ENCODE measurements at places on chromosomes 13 and 19.

- DNase-seq, result no peak
These were observed 49.1 kb upstream of the MEDAG start for GRCh38 chr13:30857018-30857417.

GRCh38 chr13:99380921-99381645 is 73.9 kb upstream of the GPR183 start:
- no peak for DNase-seq

DNA sequence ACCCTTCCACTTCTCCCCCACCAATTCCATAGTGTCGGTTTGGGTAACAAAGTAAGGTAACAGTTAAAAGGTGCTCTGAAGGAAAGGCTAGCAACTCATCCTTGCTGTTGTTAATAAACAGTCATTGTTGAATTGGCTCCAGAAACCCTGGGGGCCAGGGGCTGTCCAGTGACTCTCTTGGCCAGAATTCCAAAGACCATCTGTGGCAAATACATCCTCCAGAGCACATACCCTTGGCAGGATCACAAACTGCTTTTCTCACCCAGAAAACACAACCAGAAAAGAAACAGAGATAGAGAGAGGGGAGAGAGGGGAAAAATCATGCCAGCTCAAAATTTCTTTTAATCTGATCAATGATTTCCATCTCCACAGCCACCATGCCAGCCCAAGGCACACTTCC is 22.1 kb downstream of the CACNA1A start:
- no peak for DNase-seq

DNA sequence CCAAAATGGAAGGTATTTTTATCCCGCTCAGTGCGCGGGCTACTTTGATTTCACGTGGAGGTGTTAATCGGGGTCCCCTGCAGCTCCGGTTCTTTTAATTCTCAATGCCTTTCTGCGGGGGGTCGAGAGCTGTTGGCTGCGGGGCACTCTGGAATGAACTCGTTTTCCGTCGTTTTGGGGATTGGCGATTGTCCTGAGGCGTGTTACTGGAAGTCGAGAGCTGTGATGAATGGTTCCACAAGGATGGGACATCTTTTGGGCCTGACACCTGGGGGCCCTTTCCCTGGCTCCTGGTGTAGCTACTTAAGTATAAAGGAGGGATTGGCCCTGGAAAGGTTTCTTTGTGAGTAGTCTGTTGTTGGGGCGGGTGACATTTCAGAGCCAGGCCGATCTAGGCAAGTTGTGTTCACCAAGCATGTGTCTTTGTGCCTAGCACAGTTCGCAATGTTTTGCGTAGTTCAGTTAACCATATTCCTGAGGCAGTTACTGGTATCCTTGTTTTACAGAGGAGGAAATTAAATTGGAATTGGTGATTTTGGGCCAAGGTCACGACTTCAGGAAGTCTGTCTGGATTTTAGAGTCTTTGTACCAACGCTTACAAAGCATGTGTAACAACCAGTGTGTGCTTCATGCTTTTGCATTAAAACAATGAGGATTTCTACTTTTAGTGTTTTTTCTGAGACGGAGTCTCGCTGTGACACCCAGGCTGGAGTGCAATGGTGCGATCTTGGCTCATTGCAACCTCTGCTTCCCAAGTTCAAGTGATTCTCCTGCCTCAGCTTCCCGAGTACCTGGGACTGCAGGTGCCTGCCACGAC is 846 bp downstream of the RPL13A start:
- no peak for DNase-seq

- DNase-seq, result no peak
These were observed 65.1 kb upstream of the RANBP3 start for GRCh38 chr19:6042776-6043726.

DNA sequence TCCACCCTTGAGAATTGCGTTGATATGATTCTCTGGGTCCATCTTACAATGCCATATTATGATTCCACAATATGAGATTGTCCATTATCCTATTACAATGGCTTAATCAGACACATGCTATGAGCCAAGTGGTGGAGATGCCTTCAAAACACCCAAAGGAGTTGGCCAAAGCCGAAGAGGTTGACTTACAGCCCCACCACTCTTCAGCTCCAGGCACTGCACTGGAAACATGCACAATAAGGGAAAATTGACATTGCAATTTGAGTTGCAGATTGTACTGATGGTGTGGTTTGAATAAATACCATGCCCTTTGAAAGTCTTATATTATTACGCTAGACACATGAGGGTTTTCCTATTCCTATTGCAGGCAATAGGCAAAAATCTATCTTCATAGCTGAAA is 75.4 kb upstream of the TNFSF11 start:
- DNase-seq, result no peak

DNA sequence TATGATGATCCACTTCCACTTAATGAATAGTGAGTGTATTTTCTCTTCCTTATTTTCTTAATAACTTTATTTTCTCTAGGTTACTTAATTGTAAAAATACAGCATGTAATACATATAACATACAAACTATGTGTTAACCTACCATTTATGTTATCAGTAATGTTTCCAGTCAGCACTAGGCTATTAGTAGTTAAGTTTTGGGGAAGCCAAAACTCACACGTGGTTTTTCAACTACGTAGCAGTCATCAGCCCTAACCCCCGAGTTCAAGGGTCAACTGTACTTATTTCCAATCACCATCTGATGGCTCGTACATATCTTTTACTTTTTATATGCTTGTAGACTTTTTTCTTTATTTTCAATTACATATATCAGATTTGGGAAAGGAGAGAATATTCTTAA is 95.7 kb downstream of the TNFSF13B start:
- no peak for DNase-seq

DNA sequence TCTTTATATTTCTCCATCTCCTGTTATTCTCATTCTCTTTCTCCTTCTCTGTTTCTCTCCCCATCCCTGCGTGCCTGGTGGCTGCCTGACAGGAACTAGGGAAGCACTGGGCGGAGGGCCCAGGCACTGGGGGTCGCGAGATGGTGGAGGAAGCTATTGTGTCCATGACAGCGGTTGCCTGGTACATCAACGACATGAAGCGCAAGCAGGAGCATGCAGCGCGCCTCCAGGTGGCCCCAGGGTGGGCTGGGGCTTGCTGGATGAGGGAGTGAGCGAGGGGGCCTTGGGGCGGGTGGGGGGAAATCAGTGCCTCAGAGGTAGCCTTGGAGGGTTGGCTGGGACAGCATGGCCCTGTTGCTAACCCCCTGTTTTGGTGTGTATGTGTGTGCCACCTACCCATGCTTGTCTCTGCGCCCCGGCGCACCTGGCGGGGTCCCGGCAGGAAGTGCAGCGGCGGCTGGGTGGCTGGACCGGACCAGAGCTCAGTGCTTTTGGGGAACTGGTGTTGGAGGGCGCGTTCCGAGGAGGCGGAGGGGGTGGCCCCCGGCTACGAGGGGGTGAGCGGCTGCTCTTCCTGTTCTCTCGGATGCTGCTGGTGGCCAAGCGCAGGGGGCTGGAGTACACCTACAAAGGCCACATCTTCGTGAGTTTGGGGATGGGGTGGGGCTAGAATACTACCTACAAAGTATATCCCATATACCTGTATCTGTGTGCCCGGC is 5.2 kb downstream of the PLEKHG2 start:
- DNase-seq, result no peak

DNA sequence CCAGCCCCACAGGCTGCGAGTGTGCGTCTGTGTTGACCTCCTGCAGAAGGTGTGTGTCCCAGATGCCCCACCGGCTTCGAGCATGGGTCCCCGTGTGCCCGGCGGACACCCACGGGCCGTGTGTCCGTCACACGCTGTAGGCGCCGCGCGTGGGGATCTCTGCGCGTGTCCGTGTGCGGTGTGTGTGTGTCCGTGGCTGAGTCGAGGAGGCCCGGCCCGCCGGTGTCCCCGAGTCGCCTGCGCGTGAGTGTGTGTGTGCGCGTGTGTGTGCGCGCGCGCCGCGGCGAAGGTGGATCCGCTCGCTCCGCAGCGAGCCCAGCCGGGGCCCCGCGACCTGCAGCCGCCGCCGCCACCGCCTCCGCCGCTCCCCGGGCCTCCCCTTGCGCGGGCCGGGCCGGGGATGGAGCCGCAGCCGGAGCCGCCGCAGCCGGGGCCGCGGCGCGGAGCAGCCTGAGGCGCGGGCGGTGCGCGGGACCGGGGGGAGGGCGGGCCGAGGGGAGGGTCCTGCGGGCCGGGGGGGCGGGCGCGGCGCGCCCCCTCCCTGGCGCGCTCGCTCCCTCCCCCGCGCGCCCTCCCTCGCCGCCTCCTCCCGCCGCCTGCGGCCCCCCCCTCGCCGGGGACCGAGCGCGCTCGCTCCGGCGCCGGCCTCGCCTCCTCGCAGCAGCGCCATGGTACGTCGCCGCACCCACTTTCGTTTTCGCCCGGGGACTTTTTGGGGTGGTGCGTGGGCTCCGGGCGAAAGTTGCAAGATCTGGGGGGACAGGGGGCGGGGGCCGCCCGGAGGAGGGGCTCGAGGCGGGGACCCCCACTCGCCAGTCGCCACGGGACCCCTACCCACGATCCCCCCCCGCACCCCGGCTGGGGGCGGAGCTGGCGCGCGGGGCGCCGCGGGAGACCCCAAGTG is 7.1 kb upstream of the NFIC start:
- no peak for DNase-seq

DNA sequence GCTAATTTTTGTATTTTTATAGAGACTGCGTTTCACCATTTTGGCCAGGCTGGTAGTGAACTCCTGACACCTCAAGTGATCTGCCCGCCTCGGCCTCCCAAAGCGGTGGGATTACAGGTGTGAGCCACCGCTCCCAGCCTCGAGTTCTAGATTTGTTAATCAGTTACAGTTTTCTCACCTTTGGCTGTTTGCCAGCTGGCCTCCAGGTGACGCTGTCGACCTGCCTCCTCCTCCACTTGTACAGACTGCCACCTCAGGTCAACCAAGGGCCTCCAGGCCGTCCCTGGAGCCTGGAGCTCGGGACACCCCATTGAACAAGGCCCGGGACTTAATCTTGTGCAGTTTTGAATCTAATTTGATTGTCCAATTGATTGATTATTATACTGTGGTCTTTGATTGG is 45.5 kb downstream of the IER2 start:
- no peak for DNase-seq

DNA sequence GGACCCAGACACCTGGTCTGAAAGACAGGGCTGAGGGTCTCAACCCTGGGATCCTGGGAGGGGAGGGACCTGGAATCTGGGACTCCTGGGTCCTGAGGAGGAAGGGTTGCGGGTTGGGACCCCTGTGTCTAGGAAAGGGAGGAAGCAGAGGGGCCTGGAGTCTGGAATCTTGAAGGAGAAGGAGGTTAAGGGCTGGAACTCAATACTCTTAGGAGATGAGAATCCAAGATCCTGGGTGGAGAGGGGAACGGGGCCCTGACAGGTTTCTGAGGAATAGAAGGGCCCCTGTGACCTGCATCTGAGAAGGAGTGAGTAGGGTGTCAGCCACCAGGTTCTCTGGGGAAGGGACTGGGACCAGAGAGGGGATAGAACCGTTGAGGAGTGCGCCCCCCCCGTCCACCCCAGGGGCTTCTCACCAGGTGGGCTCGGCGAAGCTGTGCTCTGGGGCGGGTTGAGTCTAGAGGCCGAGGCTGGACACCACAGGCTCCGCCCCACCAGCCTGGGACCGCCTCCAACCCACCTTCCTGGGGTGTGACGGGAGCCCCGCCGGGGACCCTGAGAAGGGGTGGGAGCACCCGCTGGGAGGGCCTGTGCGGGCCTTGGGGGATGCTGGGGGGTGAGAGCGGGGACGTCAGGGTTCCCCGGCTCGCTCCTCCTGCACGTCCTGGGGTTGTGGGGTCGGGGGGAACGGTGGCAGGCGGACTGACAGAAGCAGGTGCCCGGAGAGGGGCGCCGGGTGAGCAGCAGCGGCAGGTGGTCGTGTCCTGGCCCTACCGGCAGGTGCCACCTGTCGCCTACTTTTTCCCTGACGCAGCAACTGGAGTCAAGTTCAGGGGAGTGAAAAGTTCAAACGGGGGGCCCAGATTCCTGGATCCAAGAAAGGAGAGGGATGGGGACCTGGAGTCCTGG is at the start of gene MAMSTR:
Gene MAMSTR (minus strand): TSS at position 463 of the 909 bp plus-strand sequence. CDS start 694 bp downstream, outside the sequence.
- DNase-seq, result no peak

GRCh38 chr13:71513411-71514033 is 353.5 kb downstream of the DACH1 start:
- no peak for DNase-seq

DNA sequence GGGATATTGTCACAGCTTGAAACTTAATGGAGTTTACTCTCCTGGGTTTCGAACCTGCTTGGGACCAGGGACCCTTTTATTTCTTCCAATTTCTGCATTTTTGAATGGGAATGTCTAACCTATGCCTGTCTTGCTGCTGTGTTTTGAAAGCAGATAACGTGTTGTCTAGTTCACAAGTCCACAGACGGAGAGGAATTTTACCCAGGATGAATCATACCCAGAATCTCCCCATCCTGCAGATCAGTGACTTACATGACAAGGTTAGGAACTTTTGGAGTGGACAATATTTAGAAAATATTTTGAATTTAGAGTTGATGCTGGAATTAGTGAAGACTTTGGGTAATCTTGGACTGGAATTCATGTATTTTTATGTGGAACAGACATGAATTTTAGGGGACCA is 68.6 kb upstream of the RFXAP start:
- no peak for DNase-seq

GRCh38 chr13:105240371-105240770 is 1295.1 kb downstream of the EFNB2 start:
- DNase-seq, result no peak

DNA sequence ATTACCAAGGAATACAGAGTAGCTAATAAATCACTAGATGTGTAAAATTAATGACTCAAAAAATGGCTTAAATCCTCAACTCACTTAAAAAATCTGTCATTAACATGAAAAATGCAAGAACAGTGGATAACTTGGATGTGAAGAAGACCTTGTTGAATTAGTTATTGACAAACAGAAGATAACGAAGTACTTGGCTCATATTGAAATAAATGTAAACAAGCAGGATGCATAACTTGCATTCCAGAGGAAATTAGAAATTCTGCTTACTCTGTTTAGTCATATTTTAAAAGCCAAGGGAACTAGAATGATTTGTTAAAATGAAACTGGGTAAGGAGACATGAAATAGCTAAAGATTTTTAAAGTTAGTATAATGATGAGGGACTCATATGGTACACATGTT is 1812.2 kb downstream of the PCDH9 start:
- no peak for DNase-seq

All from esophagus squamous epithelium (tissue), 5 donors.